ENCODE measurements at places on chromosomes 1 and 21.

GRCh38 chr1:45403298-45403697, 63.1 kb upstream of the MUTYH start:
- no peak for DNase-seq

GRCh38 chr1:26618561-26618960, 77.3 kb upstream of the ARID1A start:
- DNase-seq: no peak

DNA sequence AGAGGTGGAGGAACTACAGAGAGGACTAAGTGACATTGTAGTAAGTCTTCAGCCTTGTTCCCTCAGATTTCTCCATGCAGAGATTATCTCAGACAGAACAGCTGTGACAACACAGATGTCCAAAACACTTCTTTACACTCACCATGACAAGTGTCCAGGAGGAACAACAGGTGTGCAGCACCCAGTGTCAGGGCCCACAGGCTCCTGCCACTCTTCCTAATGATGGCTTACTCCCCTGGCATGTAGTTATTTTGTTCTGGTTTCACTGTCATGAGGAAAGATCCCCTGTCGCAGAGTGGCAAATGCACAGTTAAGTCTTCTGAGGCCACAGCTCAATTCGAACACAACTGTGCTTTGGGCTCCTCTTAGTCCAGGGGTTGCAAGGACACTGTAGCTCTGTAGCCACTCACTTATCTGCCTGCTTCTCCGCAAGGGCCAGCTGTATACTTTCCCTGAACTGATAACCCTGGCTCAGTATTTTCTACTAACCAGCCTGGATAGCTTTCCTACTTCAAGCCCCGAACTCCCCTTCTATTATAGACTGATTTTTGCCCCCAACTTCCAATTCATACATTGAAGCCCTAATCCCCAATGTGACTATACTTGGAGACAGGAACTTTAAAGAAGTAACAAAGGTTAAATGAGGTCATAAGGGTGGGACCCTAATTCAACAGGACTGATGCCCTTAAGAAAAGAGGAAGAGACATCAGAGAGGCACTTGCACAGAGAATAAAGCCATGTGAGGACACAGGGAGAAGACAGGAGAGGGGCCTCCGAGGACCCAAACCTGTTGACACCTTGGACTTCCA, 11.1 kb downstream of the PDZK1 start:
- no peak for DNase-seq

DNA sequence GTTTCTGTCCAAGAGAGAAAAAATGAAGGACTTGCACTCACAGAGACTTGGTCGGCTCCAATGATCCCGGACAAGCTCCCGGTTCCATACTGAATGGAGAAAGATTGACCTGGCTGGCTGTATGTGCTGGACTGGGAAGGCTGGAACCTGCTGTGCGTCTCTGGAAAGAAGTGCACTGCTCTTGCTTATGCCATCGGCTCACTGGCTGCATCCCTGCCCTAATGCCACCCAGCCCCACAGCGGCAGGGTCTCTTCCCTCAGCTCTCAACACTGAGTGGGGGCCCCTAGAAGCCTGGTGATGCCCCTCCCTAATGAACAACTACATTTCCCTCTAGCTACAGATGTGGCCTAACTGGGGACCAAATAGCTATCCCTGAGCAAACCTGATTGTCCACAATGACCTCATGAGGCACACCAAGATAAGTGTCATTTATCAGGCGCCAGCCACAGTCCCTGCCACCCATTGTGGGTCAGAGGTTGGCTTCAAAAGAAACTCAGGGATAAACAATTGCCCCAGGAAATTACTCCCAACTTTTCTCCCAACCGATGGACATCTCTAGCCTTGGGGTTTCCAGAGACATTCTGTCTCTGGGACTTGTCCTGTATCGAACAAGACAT, 2.6 kb downstream of the CTSE start:
- DNase-seq: no peak

DNA sequence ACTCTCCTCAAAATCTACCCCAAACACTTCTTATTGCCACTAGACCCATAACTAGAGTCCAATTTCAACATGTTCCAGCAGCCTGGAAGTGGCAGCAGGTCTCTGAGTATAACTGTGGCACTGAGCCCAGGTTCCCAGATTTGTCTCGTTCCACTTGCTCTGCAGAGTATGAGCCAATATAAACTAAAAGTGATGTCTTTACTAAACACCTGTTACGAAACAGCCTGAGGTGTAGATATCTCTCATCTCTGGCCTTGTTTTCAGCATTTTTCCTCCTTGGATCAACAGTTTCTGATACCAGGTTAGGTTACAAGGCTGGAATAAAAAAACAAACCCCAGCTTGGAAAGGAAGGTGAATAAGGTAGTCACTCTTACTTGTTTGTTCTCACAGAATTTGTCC, 25.2 kb upstream of the PRDX6 start:
- peak; percentile 32 for DNase-seq

- DNase-seq: no peak
These were observed 11.1 kb upstream of the RASSF5 start for GRCh38 chr1:206496131-206496793.

GRCh38 chr21:33070744-33070997, 730 bp downstream of the OLIG1 start:
- no peak for DNase-seq

GRCh38 chr1:230160957-230161771, 94.1 kb downstream of the GALNT2 start:
- no peak for DNase-seq

- peak; percentile 59 for DNase-seq
These were observed 759 bp downstream of the AHCTF1 start for GRCh38 chr1:246930830-246931548.

GRCh38 chr1:201883266-201883665, 5.4 kb upstream of the SHISA4 start:
- DNase-seq: no peak

DNA sequence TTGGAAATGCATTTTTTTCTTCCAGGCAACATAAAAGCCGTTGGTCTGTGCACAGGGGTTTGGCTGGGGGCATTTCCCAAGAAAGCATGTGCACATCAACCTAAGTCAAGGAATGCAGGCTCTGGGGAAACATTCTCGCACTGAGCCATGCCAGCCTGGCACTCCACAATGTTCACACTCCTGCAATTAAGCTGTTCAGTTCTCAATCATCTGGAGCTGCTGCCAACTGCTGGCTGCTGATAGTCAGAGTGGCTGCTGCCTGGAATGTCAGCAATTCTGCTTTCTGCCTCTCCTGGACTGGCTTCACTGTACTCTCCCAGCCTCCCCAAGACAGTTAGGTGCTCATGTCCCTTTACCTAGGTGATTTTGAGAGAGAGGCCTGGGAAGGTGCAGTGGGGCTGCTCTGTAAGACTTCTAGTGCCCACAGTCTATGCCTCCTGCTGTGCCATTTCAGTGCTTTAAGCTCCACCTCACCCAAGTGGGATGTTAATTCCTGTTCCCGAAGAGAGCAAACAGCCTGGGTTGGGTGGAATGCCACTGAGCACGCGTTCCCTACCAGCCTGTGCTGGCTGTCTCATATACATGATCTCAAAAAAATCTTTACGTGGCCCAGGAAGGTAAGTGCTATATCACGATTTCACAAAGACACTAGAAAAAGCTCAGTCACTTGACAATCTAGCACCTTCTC, 131.7 kb downstream of the BRINP2 start:
- no peak for DNase-seq

GRCh38 chr1:116820369-116820768, 66.1 kb downstream of the CD2 start:
- peak; percentile 36 for DNase-seq

DNA sequence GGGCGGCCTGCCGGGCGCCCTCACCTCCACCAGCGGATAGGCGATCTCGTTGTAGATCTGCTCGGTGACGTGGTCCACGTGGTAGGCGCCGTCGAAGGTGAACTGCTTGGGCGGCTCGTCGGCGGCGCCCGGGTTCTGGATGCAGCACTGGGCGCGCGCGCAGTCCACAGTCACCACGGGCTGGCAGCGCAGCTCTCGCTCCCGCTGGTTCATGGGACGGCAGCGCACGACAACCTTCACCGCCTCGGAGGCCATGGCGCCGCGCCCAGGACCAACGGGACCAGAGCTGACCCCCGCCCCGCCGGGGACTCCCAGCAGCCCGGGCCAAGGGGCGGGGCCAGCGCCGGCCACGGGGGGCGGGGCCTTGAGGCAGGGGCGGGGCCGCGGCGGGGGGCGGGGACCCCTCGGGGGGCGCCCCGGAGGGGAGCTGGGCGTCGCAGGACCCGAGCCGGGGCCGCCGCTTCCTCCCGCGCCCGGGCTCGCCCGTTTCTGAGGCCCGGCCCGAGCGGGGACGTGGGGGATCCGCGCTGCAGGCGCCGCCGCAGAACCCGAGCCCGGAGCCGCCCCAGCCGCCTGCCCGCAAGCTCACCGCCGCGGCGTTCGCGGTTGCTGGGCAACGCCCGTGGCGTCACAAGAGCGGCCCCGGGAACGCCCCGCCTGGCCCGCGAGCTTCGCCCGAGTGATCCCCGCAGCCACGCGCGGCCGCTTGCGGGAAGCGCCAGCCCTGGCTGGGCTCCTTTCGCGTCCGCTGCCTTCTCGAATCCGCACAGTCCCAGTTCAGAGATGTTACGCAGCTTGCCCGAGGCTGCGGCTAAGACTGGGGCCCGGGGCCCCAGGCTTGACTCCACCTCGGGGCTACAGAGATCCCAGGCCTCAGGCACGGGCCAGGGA, at the start of gene KIF17:
Gene KIF17 (minus strand): TSS at position 556 of the 891 bp plus-strand sequence. CDS start 301 bp downstream, at position 255.
- DNase-seq: no peak

DNA sequence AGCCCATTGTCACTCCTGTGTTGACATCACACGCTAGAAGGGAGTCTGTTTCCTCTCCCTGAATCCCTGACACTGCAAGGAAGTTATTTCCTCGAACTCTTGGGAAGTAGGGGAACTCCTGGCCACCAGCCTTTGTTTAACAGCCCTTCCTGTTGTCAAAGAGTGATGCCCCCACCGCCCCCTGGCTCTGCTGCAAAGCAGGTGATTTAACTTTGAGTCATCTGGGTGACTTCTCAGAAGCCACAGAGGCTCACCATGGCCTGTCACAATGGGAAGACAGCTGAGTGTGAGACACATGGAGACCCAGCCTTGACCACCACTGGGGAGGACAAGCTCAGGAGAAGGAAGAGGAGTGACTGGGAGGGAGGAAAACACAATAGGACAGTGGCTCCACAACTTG, 182.8 kb downstream of the PSMG1 start:
- DNase-seq: no peak

DNA sequence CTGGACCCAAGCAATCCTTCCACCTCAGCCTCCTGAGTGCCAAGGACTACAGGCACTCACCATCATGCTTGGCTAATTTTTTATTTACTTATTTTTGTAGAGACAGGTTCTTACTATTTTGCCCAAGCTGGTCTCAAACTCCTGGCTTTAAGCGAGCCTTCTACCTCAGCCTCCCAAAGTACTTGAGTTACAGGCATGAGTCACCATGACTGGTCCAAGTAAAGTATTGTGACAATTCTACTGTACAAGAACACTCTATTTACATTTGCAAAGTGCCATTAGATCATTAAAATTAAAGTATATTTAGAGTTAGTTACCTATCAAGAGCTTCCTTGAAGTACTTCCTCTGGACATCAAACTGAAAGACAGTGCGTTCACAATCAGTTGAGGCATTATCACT, 44.8 kb downstream of the NRDC start:
- no peak for DNase-seq

GRCh38 chr1:7430047-7430608, 341.0 kb upstream of the VAMP3 start:
- no peak for DNase-seq

DNA sequence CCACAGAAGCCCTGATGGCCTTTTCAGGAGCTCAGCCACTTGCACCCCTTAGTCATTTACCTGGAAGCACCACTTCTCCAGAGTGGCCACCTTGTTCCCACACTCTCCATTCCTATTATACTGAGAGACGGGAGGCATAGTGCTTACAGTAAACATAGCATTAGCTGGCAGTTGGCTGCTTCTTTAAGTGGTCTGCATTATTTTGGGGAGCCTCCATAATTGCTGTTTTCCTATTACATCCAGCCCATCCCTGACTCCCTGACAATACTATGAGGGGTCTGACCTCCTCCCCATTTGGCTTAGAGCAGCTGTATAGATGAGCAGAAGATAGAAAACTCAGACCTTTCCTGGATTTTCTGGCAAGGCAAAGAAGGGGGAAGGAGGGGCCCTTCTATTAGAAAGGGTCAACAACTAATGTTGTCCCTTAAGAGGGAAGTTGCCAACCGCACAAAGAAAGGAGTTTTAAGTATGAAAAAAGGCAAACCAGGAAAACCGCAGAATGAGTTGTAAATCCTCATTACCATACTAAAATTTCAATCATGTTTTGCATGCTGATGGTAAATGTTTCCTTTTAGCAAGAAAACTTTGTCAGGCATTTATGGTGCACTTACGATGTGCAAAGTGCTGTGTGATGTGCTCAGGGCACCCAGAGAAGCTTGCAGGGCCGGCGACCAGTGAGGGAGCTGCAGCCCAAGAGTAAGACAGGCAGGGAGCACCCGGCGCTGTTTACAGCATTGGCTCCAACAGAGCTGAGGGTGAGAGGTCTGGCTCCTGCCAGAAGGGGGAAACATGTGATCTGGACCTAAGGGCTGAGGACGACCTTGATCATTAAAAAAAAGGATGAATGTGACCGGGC, 167.3 kb downstream of the ZZZ3 start:
- peak; percentile 53 for DNase-seq

DNA sequence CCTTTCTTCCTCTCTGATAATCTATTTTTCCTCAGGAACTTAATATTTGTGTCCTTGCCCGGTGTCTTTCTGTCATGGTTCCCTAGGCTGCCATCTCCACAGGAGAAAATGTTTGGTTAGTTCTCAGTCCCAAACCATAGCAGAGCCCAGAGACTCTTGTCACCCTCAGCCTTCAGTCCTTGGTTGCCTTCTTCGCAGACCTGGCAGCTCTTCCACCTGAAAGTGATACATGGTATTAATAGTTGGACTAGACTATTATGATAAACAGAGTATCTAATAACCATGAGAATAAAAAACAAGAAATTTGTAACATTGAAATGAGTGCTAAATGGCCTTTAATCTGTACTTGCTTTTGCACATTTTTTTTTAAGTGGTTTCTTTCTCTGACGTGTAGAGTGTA, 26.5 kb downstream of the PTBP2 start:
- no peak for DNase-seq

DNA sequence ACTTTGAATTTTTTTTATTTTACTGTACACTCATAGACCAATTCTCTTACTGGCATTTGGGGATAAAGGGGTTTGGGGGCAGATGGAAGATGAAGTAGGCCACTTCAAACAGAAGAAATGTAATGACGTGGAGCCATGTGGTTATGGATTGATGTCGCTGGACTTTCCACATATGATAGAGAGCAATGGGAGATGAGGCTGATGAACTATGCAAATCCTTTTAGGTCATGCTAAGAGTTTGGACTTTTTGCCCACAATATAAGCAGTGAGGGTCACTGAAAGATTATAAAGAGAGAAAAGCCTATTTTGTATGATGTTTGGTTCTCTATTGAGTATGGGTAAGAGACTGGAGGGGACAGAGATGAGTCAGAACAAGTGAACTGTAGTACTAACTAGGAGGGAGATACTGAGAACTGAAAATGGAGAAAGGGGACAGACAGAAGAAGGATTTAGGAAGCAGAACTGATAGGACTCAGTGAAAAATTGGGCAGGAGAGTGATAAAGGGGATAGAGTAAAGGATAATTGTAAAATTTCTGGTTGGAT, 9.2 kb downstream of the C1orf21 start:
- no peak for DNase-seq

GRCh38 chr21:38384238-38384560, 114.1 kb downstream of the ERG start:
- no peak for DNase-seq

GRCh38 chr1:24417681-24418080, 2.1 kb downstream of the NIPAL3 start:
- DNase-seq: no peak

- DNase-seq: no peak
These were observed 15.5 kb upstream of the CITED4 start for GRCh38 chr1:40877698-40878097.

GRCh38 chr1:16618719-16619118, 5.4 kb upstream of the NBPF1 start:
- DNase-seq: no peak

Data from dorsolateral prefrontal cortex (tissue), 122 donors.